Left cardiac atrium (tissue), 4 donors: ENCODE measurements at places on chromosomes 7 and 10. TPM values are rescaled to one million over a fixed set of nuclear protein-coding genes. Genes with fewer than 3 reads are reported as not detected.

GRCh38 chr7:55286666-55287065 lies 78.5 kb upstream of the LANCL2 start:
- DNase-seq, result no peak

DNA sequence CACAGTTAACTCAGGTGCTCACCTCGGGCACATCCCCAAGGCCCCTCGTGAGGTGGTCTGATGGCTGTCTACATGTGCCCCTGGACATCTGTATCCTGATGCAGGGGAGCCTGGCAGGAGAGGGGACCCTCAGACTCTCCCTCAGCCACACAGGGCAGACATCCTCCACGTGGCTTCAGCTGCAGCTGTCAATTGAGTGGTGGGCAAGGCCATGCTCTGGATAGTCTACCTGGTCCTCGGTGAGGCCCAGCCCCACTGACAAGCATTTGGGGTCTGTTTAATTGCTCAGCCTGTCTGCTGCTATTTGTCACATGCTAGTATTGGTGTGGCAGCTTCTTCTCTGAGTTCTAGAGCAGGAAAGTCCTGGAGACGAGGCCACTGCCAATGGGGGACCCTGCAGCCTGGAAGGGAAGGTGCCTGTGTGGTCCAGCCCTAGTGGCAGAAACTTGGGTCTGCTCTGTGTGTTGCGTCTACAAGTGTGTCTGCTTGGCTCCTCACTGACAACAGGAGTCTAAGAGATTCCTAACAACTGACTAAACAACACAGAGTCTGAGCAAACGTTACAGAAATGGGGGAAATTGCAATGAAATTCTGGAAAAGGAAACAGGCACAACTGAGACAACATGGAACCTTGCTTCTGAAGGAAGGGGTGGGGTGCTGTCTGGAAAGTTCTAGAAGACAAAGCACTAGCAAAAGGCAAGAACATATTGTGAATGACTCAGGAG lies 59.3 kb upstream of the IGFBP3 start:
- no peak for DNase-seq

- peak; percentile 97 for DNase-seq
Observed at GRCh38 chr7:118183786-118184564, at the start of gene LSM8. Gene LSM8, plus strand, starts transcription at chr7:118184164. Its CDS starts 60 bp downstream, at chr7:118184224.

GRCh38 chr10:68406111-68406814 lies 814 bp downstream of the RUFY2 start:
- DNase-seq, result peak; percentile 70

DNA sequence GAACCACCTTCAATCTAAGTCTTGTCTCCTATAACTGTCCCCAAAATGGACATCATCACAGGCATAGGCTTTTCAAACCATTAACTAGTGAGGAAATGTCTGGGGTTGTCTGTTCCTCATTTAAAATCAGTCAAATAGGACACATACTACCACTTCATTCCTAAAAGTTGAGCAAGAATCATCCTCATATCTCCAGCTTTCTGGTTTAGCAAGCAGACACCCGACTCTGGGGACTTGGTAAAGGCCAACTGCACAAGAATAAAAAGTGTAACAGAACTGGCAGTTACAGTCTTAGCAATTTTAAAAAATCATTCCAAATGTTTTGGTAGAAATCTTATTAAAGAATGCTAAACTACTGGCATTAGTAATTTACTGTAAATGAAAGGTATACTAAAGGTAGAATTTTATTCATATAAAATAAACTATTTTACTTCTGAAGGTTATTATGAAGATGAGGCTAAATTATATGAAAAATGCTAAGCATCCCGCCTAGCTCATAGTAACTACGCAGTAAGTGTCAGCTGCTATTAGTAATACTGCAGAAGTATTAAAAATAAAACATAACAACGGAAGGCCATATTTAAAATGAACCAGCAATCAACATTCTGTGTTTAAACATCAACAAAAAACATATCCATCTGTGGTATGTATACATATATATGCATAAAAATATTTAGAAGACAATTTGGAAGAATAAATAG lies 60.8 kb downstream of the ZNF438 start:
- DNase-seq, result no peak

GRCh38 chr7:10571759-10572158 lies 401.9 kb upstream of the PHF14 start:
- DNase-seq, result no peak

DNA sequence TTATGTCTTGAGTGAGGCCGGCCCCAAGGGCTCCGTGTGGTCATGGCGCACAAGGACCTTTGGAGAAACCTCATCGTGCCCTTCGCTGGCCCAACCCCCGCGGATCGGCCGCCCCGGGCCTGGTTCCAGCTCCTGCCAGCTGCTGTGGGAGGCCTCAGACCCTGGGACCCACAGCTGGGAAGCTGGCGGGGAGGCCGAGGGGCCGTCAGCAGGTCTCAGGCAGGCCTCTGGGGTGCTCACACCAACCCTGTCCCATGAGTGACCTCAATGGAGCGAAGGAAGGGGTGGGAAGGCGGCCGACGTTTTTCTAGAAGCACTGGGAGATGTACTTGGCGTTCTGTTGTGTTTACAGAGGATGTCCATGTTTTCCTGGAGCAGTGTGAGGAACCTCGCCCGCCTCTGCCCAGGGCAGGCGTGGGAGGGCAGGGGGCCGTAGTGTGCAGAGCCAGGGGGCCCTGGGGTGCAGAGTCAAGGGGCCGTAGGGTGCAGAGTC lies 18.6 kb upstream of the ADGRA1 start:
- no peak for DNase-seq

GRCh38 chr10:12909836-12910185 lies 91.7 kb downstream of the CCDC3 start:
- DNase-seq, result no peak

DNA sequence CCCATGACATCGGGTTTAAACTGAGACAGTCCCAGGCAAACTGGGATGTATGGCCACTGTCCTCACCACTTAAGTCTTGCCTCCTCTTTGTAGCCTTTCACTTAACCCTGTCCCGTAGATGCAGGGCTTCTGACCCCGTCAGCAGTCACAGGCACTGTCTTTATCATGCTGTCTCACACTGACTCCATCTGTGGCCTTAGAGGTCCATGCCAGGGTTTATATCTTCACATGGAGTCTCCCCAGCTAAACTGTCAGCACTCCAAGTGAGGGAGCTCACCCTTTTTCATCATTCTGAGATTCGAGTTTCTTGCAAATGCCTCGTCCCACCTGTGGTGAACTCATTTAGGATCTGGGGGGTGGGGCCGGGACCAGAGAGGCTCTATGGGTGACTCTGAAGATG lies 2.8 kb downstream of the FKBP6 start:
- DNase-seq, result no peak

DNA sequence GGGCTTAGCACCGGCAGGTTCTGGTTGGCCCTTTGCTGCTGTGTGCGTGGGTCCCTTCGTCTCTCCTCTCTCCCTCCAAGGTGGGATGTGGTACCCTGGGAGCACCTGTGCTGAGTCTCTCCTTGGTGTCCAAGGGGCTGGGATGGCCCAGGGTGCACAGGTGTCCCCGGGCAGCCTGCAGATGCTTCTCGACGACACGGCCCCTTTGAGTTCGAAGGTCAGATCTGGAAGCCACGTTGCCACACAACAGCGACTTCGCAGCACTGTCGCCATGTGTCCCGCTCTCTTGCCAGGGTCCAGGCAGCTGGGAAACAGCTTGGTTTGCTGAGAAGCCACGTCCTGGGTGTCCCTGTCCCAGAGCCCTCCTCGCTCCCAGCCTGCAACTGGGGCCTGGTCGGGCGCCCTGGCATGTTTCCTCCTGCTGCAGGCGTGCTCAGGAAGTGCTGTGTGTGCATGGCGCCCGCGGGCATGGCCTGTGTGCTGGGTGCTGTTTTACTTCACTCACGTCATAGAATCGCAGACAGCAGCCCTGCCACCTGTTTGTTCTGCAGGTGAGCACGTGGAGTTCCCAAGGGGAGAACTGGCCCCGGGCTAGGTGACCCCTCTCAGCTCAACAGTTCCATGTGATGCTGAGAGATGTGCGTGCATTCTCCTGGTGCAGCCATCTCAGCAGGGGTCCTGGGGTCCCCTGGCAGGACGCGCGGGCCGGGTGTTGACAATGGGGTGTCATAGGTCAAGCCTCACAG lies 70.9 kb downstream of the DNAJB6 start:
- no peak for DNase-seq

DNA sequence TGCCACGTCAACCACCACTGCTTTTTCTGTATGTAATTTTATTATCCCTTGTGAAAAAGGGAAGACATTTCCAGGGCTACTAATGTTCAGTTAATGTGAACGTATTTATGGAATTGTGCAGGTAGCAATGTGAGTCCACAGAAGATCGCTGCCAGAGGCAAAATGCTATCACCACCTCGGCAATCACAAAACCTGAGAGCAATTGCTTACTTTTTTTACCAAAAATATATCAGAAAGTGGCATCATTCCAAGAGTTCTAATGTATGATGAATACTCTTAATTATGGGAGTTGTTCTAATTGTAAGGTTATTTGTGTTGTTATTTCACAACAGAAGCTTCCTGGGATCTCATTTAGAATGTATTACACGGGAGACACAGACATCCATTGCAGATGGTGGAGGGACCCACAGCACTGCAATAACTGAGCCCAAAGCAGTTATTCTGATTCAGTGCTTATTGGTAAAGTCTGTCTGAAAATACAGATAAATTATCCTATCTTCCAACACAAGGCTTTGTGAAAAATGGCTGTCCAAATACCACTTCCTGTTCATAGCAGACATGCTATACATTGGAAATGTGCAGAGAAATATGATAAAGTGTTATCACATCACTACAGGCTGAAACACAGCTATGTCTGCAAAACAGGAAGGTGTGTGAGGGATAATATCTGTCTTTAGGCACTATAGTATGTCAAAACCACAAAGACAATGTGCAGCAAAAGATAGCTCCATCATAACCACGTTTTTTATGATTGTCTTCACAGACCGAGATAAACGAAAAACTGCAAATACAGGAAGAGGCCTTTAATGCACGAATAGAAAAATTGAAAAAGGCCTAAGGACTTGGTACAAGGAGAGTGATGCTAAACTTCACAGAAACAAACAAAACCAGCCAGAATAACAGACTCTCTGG lies 102.7 kb downstream of the CABCOCO1 start:
- no peak for DNase-seq

- DNase-seq, result no peak
Observed at GRCh38 chr7:114158275-114158674, 239.5 kb upstream of the PPP1R3A start.

DNA sequence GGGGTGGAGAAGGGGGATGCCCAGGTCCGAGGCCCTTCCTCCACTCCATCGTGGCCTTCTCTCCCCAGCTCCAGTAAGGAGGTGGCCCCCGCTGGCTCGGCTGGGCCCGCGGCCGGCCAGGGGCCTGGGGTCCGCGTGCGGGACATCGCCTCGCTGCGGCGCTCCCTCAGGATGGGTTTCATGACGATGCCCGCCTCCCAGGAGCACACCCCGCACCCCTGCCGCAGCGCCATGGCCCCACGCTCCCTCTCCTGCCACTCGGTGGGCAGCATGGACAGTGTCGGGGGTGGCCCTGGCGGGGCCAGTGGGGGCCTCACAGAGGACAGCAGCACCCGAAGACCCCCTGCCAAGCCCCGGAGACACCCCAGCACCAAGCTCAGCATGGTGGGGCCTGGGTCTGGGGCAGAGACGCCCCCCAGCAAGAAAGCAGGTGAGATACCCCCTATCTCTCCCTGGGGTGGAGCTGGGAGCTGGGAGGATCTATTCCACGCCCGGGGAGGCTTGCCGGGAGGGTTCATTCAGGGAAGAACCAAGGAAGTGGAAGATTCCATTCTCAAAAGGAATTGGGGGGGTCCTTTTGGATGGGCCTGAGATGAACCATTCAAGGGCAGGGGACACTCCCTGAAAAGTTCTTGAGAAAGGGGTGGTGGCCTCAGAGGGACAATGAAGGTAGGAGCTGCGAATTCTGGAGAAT lies 3.2 kb downstream of the NYAP1 start:
- no peak for DNase-seq

- DNase-seq, result peak; percentile 82
Observed at GRCh38 chr10:76303682-76304316, 872.4 kb downstream of the LRMDA start.

- no peak for DNase-seq
Observed at GRCh38 chr7:113142385-113143119, 24.2 kb upstream of the SMIM30 start.

- no peak for DNase-seq
Observed at GRCh38 chr10:7932301-7933036, 114.2 kb downstream of the TAF3 start.

The PHTF2 gene
- total RNA-seq, result 17.3 TPM

The FBXW4 gene
- total RNA-seq, result 92.0 TPM

The PIP4K2A gene
- total RNA-seq, result 21.1 TPM

The ARHGAP21 gene
- 57.9 TPM for total RNA-seq

The SORBS1 gene
- total RNA-seq, result 465 TPM

The EPC1 gene
- total RNA-seq, result 23.0 TPM

The MOGAT3 gene
- total RNA-seq, result not detected

The MYL10 gene
- not detected for total RNA-seq

The GFRA1 gene
- 12.1 TPM for total RNA-seq

The ABCC2 gene
- total RNA-seq, result 0.94 TPM

The PSD gene
- total RNA-seq, result 3.4 TPM

The GRM3 gene
- total RNA-seq, result 0.18 TPM

The TUBAL3 gene
- total RNA-seq, result 0.21 TPM

The FAM25C gene
- not detected for total RNA-seq

The CYP3A4 gene
- 0.34 TPM for total RNA-seq

The NODAL gene
- not detected for total RNA-seq
